ENCODE measurements at places on chromosomes 3 and 15. TPM values are rescaled to one million over a fixed set of nuclear protein-coding genes. Genes with fewer than 3 reads are reported as not detected.
A peak's percentile ranks its signal among the peaks of the same experiment; 100 is the strongest.

DNA sequence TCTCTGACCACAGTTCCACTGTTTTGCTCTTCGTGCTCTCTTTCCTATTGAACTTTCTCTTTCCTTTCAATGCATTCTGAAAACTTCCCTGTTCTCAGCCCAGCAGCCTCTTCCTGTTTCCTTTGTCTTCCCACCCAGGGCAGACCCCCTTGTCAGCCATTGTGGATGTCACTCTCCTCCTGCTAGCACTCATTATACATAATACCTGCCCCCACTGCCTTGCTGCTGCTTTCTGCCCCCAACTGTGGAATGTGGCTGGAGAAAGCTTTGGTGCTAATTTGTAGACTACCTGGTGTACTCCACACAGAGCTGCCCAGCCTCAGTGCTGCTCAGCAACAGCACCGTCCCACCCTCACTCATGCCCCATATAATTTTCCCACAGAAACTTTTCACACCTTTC lies 80.2 kb downstream of the CHCHD6 start:
- no peak overlapping the region for H3K4me3 ChIP-seq
- H3K27ac ChIP-seq, result no peak overlapping the region
- no peaks in the 10 kb centered on the region for H3K36me3 ChIP-seq

DNA sequence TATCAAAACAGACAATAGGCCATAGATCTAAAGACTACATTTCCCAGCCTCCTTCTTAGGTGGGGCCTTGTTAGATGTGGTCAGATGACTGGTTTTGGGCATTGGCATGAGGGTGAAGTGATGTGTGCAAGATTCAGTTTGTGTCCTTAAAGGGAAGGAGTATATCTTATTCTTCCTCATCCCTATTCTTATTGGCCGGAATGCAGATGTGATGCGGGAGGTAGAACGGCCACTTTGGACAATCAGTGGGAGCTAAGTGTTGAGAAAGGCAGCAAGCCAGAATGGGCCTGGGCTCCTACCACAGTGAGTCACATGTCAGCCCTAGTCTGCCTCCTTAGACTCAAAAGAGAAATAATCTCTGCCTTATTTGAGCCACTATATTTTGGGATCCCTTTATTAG lies 89.8 kb upstream of the MEX3B start:
- peaks cover 6% of the 10 kb centered on the region for H3K36me3 ChIP-seq
- no peaks in the 10 kb centered on the region for H3K27me3 ChIP-seq
- no peaks in the 10 kb centered on the region for H3K4me1 ChIP-seq

DNA sequence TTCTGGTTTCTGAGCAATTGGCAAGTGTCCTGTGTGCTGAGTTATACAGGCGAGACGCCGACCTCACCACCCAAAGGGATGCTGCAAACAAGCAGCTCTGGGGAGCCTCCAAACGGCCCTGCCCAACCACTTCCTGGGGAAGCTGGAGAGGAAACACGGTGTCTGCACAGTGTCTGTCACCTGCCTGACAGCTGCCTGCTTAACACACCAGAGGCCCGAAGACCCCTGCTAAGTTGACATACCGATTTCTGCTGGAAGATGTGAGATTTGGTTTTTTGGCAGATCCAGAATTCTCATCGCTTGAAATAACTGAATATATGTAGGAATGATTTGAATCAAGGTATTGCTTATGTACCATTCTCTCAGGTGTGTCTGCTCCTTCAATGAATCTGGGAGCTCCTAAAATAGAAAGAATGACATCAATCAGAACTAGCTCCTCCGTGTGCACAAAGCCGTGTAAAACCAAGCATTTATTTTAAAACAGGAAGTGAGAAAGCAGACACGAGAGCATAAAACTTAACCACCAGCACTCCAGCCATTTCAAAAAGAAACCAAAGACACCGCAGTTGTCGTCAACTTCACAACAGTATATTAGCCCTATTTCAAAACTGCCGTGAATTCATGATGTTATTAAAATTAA lies 27.2 kb downstream of the LRRC2 start:
- peak overlapping the region; percentile 58 for H3K27ac ChIP-seq
- peaks cover 44% of the 10 kb centered on the region for H3K4me1 ChIP-seq
- no peaks in the 10 kb centered on the region for H3K27me3 ChIP-seq
- peak overlapping the region; percentile 37 for H3K4me3 ChIP-seq
- DNase-seq, result peak; percentile 96

DNA sequence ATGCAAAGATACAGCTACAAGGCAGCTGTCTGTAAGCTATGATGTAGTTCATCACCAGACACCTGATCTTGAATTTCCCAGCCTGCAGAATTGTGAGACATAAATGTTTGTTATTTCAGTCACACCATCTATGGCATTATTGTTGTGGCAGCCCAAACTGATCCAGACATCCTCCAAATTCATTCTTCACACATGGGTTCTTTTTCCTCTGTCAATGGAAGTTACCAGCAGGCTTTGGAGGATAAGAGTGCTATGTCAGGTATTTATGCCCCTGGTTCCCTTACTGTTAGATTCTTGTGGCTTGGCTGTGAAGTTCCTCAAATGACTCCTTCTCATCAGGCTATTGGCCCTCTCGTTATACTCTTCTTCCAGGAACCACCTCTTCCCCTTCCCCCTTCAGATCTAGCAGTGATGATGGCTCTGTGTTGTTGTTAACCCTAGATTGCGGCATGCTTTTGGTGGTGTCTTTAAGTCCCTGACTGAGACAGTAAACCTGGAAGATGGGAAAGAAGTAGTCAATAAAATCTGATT lies 91.0 kb upstream of the CHMP2B start:
- no peaks in the 10 kb centered on the region for H3K27me3 ChIP-seq
- no peak overlapping the region for H3K4me3 ChIP-seq
- no peak for DNase-seq
- H3K36me3 ChIP-seq, result no peaks in the 10 kb centered on the region
- H3K4me1 ChIP-seq, result no peaks in the 10 kb centered on the region

GRCh38 chr3:135513106-135514059 lies 452.1 kb upstream of the PPP2R3A start:
- H3K4me3 ChIP-seq, result no peak overlapping the region
- H3K27me3 ChIP-seq, result no peaks in the 10 kb centered on the region
- no peaks in the 10 kb centered on the region for H3K4me1 ChIP-seq
- H3K27ac ChIP-seq, result no peak overlapping the region
- no peak for DNase-seq

GRCh38 chr3:188465311-188465710 lies 311.4 kb downstream of the LPP start:
- H3K27me3 ChIP-seq, result no peaks in the 10 kb centered on the region
- H3K36me3 ChIP-seq, result no peaks in the 10 kb centered on the region
- no peak for DNase-seq
- no peak overlapping the region for H3K4me3 ChIP-seq
- H3K27ac ChIP-seq, result no peak overlapping the region
- no peaks in the 10 kb centered on the region for H3K4me1 ChIP-seq

GRCh38 chr3:153972862-153973261 lies 148.3 kb upstream of the ARHGEF26 start:
- no peak for DNase-seq
- no peaks in the 10 kb centered on the region for H3K4me1 ChIP-seq
- no peaks in the 10 kb centered on the region for H3K36me3 ChIP-seq

GRCh38 chr15:22925875-22926274 lies 54.3 kb downstream of the CYFIP1 start:
- H3K4me3 ChIP-seq, result no peak overlapping the region
- DNase-seq, result no peak
- H3K4me1 ChIP-seq, result no peaks in the 10 kb centered on the region
- no peaks in the 10 kb centered on the region for H3K27me3 ChIP-seq
- no peak overlapping the region for H3K27ac ChIP-seq

A4GNT gene
- total RNA-seq, result not detected

PAQR5 gene
- not detected for total RNA-seq

ARPP21 gene
- total RNA-seq, result not detected

Data from CD8-positive, alpha-beta memory T cell (primary cell).